ENCODE measurements at places on chromosomes 2 and 18. TPM values are rescaled to one million over a fixed set of nuclear protein-coding genes. Genes with fewer than 3 reads are reported as not detected.

DNA sequence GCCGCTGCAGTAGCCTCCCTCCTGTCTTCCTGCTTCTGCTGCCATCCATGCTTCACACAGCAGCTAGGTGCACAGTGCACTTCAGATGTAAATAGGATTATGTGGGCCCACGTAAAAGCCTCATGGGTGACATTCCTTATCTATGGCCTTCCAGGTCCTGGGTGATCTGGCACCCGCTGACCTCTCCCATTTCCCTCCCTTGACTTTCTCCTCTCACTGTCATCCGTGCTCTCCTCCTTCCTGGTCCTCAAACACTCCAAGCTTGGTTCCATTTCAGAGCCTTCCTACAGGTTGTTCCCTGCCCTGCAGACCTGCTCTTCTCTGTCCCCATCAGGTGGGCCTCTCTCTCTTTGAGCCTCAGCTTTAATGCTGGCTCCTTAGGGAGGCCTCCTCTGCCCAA, 4.0 kb upstream of the SMYD5 start:
- no peak for DNase-seq

SLC23A3 gene
- 5.4 TPM for total RNA-seq

DNA sequence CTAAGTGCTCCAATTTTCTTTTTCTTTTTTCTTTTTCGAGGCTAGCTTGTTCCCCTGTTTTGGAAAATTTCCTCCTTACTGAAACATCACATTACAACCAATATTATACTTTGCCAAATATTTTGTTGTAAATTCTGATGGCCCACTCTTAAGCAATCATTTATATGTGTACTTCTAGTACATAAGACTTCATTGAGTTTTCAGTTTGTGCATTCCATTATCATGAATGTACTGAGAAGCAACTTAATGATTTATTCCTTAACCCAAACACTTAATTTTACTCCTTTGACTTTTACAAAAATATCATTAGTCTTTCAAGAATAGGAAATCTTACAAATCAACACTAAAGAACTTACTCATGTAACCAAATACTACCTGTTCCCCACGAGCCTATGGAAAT, 242.4 kb downstream of the ARHGAP15 start:
- DNase-seq: no peak

GRCh38 chr18:48139431-48140347, 209.2 kb upstream of the SMAD2 start:
- DNase-seq: peak; percentile 93

DNA sequence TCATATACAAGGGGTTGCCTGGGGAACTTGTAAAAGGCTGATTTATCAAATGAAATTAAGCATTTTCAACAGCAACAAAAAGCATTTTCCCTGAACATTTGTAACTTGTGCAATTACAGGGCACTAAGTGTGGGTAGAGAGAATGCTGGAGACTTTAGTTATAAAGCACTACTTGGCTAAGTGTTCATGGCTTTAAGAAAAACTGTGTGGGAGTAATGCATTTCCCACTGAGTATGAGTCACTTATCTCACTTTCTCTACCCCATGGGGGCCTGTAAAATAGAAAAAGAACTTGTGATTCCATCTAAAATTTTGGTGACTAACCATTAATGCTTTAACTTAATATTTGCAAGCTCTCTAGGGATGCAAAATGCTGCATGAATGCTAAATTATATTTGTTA, 193.4 kb downstream of the CCDC102B start:
- no peak for DNase-seq

GRCh38 chr2:202046572-202046971, 12.9 kb downstream of the FZD7 start:
- DNase-seq: no peak

DNA sequence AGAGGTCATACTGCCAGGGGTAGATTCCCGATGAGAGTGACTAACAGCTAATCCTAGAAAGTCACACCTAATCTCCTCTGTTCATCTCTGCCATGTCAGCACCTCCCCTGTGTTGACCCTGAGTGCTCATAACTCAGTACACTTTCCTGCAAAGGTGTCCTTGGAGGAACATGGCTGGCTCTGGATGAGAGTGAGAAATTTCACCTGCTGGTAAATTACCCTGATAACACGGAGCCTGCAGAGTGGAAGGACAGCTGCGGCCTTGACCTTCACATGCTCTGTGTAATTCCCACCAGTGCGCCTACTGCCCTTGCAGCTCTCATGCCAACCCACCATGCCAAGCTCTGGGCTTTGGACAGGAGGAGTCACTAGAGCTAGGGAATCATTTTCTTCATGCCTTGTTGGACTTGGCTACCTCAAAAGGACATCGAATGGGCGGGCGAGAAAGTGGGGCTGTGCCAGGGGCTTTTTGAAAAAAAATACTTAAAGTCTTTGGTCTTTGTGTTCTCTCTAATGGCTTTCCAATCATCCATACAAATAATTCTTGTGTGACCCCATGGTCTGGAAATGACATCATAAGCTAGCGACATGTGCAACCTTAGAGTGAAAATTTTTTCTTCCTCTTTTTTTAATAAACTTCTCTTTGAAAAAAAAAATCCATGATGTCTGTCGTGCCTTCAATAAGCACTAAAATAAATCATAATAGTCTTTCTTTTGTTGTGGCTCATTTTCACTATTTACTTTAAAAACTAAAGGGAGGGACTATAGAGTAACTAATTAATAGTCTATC, 319.9 kb downstream of the MYCN start:
- no peak for DNase-seq

- DNase-seq: no peak
These were observed 121.2 kb downstream of the NRP2 start for GRCh38 chr2:205803500-205803899.

STRN gene
- total RNA-seq: 23.6 TPM

SKA1 gene
- total RNA-seq: not detected

LIMS2 gene
- total RNA-seq: 38.6 TPM

GRCh38 chr2:213187833-213188532, 36.6 kb upstream of the IKZF2 start:
- no peak for DNase-seq

GRCh38 chr2:76446872-76447271, 736.2 kb upstream of the GCFC2 start:
- no peak for DNase-seq

DNA sequence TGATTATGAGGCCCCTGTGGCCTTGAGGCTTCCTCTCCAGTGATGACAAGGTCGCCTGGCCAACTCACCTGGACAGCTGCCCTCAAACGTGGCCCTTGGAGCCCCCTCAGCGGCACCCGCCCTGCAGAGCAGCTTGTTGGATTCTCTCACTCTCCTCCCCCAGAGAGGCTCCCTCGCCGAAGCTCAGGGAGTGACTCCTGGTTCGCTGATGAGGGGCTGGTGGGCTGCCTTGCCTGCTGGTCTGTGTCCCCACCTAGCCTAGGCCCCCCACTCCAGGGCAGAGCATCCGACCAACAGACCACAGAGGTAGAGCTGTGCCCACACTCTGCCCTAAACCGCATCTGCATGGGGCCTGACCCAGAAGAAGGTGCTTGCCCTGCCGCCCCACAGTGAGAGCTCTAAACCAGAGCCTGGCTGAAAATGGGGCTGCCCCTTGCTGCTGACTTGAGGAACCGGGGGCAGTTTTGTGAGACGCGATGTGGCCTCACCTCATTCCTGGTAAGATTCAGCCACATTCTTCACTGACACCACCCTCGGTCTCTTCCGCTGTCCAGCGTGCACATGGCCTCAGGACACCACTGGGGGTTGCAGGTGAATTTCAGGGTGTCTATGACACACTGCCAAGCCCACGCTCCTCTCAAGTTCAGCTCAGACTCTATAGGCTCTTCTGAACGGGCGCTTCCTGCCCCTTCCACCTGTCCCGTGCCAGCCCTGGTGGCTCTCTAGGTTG, 131.6 kb downstream of the CABLES1 start:
- no peak for DNase-seq
